DMS 273 treated with DMSO at 0.1 percent for 48 hours (cell line): ENCODE measurements at places on chromosomes 7 and 10.

GRCh38 chr7:78406531-78406930, 608.0 kb downstream of the PHTF2 start:
- no peak for DNase-seq

DNA sequence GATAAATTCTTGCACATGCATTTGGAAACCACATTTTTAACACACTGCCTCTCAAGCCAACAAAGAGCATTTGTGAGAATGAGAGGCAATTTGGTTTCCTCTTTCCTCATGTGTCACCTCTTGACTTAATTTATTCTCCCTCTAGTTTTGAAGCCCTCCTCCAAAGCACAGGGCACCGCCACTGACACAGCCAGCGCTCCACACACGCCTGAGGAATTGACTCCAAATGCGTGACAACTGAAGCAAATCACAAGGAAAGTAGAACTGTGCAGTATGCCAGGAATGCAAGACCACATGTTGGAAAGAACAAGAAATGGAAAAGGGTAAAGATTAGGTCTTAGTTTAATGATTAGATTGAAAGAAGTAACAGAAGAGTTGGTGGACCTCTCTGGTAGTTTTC, 173.3 kb downstream of the LSM5 start:
- no peak for DNase-seq

GRCh38 chr10:114634609-114634979, 23.5 kb downstream of the ABLIM1 start:
- DNase-seq, result no peak

DNA sequence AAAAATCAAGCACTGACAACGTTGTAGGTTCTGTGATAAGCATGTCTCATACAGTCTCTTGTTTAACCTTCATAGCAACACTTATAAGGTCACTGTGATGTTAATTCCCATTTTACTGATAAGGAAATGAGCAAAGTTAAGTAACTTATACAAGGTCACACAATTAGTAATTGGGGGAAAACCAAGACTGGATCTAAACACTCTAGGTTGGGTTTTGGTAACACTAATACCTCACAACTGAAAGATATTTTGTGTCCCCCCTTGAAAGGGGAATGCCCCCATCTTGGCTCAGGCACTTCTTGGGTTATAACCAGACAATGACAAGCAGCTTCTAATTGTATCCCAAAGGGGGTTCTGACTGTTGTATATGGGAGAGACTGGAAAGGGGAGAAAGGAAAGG, 36.0 kb upstream of the ABCB4 start:
- DNase-seq, result no peak

DNA sequence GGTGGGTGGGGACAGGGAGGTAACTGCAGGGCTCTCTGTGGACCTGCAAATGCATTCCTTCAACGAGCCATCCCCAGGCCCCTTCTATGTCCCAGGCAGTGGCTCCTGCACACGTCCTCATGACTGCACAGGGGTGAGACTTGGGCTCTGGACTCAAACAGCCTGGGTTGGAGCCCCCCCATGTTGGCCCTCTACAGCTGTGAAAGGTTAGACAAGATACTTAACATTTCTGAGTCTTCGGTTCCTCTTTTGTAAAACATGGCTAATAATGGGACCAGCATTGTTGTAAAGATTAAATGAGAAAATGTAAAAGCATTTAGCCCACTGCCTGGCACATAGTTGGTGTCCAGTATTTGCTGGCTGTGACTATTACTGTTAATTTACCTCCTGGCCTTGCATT, 41.8 kb downstream of the CHST3 start:
- no peak for DNase-seq

DNA sequence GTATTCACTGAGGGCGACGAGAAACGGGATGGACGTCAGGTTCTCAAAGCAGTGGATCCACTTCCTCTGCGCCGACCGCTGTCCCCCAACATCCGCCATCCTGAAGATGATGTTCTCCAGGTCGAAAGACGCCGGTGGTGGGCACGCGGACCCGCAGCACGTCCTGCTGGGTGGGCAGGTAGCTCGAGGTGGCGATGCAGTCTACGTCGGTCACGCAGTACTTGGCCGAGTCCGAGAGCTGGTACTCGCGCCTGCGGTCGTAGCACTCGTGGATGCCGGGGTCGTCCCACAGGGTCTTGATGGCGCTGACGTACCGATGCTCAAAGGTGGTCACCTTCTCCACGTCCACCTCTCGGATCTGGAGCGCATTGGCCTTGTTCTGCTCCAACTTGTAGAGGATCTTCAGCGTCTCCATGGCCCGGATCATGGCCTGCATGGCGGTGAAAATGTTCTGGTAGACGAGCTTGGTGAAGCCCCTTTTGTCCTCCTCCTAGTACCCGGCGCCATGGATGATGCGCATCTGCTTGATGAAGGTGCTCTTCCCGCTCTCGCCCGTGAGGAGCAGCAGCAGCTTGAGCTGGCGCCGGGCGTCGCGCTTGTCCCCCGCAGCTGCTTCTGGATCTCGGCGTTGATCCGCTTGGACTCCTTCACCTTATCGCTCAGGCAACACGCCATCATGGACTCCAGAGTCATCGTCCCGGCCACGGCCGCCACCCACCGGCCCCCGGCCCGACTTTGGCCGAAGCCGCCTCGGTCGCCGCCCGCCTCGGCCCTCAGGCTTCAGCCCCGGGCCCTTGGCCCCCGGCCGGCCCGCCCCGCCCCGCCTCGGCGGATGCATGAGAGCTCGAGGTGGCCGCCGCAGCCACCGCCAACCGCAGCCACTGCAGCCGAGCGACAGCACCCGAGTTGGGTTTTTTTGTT, 122.9 kb upstream of the KCTD7 start:
- no peak for DNase-seq

GRCh38 chr7:37817996-37818720, 30.2 kb upstream of the NME8 start:
- no peak for DNase-seq

GRCh38 chr10:49394933-49395740, 752 bp downstream of the DRGX start:
- DNase-seq, result no peak

DNA sequence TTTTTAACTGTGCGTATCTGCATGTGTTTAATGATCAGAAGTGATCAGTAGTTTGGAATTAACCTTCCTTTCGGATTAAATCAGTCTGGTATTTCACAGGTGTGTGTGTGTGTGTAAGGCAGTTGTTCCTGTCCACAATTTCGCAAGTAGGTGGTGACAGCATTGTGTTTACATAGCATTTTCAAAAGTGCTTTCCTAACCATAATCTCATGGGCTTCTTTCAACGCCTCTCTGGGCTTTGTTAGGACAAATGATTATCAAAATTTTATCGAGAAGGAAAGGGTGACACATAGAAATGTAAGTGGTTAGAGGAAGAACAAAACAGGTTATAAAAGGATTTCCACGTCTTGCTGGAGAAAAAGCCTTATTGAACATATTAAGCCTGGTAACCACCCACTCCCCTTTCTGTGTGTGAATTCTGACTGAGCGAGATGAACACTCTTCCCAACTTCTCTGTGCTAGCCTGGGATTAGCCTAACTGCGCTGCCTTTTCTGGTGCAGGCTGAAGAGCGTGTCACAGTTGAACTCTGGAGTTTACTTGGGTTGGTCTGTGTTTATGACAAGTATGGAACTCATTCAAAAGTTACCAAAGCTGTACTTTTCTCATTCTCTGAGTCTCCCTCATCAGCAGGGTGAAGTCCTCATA, 292.3 kb upstream of the PITRM1 start:
- no peak for DNase-seq
